ENCODE measurements at places on chromosomes 16 and 17.

- DNase-seq = no peak
Measured at GRCh38 chr17:34926661-34927060, 34.6 kb downstream of the CCT6B start.

- DNase-seq = no peak
Measured at GRCh38 chr17:41448506-41448905, 7.7 kb upstream of the KRT38 start.

- no peak for DNase-seq
Measured at GRCh38 chr17:1143573-1143972, 36.2 kb downstream of the ABR start.

DNA sequence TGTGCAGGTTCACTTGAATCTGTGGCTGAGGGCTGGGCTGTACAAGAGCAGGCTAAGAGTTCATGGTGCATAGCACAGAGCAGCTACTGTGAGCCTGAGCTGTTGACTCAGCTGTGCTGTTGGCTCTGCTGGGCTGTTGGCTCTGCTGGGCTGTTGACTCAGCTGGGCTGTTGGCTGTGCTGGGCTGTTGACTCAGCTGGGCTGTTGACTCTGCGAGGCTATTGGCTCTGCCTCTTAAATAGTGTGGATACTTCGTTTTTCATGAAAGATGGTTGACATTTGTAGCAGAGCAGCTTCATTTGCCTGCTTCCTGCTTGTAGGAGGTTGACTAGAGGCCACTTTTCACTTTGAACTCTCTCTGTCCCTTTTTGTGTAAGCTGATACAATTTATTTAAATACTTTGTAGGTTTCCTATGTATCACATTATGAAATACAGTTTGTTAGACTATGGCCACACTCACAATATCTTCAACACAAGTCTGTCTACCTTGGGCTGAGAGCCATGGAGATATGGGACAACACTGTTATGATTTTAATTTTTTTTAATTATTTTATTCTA is 40.3 kb upstream of the CCNF start:
- no peak for DNase-seq

DNA sequence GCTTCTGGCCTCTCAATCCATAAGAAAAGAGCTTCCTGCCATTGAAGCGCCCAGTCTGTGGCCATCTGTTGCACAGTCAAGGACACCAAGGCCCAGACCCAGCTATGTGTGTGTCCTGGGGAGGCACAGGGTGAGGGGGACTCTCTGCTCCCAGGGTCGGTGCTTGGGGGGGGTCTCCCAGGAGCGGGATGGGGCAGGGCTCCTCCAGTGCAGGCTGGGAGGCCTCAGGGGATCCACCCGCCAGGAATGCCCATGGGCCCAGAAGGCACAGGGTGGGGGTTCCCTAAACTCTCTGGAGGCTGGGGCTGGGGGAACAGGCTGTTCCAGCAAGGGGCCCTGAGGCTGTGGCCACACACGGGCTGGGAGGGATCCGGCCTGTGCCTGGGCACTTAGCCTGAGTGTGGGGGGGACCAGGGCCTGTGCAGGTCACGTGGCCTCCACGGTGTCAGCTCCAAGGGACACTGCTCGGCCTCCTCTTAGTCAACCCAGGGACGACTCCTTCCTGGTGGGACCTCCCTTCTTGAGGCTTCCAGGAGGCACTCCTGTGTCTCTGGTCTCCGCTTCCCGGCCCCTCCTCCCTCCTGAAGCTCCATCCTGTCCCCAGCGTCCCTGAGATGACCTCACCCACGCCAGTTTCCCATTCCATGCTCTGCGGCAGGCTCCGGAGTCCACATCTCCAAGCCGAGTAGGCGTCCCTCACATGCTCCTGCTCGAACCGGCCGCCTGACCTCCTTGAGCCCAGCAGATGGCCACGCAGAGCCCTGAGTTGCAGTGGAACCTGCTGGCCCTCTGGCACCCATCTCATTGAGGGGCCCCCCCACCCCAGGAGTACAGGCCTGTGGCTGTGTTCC is 23.1 kb upstream of the BAHCC1 start:
- no peak for DNase-seq

GRCh38 chr17:55664287-55664686 is 58.4 kb downstream of the TMEM100 start:
- peak; percentile 23 for DNase-seq

GRCh38 chr17:42422958-42423712 is at the start of gene CAVIN1:
CAVIN1 (minus strand) TSS chr17:42423256; CDS start chr17:42423097, 159 bp downstream.
- DNase-seq = no peak

- no peak for DNase-seq
Measured at GRCh38 chr16:88595921-88596320, 25.7 kb downstream of the ZC3H18 start.

DNA sequence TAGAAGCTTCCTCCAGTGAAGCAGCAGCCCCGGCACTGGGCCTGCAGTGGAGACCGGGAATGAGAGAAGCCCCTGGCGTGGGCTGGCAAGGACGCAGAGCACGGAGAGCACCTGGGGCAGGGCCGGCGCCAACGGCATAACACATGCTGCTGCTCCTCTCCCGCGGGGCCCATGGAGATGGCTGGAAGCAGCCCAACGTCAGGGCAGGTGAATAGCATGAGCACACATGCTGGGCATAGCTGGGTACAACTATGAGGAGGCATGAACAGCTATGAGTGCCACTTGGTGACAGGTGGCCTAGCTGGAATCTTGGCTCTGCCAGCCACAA is 46.4 kb downstream of the IRF8 start:
- no peak for DNase-seq

DNA sequence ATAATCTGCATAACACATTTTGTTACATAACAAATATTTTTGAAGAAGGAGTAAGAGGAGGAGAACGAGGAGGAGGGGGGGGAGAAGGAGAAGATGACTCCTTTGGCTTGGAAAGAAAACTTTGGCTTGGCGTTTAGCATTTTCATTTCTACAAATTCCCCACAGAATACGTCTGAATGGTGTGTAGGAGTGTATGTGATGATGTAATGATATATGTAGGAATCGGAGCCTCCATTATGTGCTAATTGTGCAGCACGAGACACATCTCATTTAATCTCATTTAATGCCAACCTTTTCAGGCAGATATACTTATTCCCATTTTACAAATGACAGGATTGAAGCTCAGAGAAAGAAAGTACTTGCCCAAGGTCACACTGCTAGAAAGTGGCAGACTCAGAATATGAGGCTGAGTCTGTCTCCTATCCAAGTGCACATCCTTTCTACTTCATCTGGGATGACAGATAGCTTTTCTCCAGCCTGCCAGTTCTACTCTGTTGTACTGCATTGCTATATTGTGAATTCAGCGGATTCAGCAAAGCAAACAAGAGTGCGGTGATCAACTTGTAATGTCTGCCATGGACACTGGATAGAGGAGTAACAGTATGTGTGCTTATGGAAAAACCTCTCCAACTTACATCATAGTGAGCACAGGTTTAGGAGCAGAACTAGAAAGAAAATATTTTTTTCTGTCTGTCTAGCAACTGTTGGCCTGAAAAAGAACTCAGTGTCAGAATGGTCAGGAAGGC is 10.4 kb upstream of the SLC47A2 start:
- DNase-seq = no peak

DNA sequence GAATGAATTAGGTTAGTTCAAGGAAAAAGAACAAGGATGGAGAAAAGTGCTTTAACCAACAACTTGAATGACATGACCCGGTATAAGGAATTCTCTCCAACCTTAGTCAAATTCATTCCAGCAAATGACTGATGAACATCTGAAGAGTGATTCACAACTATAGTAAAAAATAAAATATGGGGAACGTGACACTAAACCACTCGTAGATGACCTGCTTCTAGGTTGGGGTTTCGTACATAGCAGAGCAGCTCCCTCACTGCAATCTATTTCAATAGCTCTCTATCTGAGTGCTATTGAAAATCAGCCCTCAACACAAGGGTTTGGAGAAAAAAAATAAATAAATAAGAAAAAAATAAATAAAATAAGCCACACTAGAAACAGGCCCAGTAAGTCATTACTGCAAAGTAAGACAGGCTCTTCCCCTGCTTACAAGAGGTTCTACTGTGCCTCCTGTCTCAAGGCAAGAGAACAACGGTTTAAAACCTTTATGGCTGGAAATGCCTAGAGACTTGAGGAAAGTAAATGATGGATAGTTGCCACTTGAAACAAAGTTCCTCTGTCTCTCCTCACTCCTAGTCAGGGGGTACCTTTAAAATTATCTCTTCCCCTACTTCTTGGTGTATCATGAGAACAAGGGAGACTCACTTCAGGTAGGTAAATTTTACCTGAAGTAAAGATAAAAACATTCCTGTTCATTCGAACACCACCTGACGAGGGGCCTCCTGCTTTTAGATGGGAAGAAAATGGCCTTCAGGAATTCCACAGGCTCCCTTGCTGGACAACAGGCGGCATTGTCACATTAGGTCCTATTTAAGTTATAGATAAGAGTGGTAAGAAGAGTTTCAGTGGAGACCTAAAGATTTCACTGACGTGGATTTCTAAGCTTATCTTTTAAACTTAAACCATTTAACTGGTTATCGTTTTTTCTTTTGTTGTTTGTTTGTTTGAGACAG is 20.5 kb downstream of the COG7 start:
- no peak for DNase-seq

- DNase-seq = no peak
Measured at GRCh38 chr17:57550016-57550415, 195.1 kb downstream of the CCDC182 start.

- no peak for DNase-seq
Measured at GRCh38 chr17:7213895-7214299, 5.7 kb downstream of the DLG4 start.

DNA sequence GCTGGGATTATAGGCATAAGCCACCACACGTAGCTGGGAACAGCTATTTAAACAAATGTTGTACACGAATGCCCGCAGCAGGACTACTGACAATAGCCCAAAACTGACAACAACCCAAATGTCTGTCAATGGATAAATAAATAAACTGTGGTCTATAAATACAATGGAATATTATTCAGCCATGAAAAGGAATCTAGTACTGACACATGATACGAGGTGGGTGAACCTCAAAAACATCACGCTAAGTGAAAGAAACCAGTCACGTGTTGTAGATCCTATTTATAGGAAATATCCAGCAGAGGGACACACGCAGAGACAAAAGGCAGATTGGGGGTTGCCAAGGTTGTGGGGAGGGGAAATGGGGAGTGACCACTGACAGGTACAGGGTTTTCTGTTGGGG is 390.0 kb upstream of the TNRC6C start:
- DNase-seq = no peak

DNA sequence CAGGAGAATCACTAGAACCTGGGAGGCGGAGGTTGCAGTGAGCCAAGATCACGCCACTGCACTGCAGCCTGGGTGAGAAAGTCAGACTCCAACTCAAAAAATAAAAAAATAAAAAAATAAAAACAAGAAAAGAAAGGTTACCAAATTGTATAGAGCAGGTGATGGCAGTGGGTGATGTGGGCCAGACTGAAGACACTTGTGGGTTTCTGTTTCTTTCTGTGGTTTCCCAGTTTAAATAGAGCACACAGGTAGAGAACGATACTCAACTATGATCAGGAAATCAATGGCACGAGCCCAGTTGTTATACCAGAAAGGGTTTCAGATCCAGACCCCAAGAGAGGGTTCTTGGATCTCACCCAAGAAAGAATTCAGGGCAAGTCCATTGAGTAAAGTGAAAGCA is 32.6 kb downstream of the NUBP1 start:
- DNase-seq = peak; percentile 62

GRCh38 chr16:12704492-12705111 is 99.1 kb downstream of the CPPED1 start:
- DNase-seq = no peak

DNA sequence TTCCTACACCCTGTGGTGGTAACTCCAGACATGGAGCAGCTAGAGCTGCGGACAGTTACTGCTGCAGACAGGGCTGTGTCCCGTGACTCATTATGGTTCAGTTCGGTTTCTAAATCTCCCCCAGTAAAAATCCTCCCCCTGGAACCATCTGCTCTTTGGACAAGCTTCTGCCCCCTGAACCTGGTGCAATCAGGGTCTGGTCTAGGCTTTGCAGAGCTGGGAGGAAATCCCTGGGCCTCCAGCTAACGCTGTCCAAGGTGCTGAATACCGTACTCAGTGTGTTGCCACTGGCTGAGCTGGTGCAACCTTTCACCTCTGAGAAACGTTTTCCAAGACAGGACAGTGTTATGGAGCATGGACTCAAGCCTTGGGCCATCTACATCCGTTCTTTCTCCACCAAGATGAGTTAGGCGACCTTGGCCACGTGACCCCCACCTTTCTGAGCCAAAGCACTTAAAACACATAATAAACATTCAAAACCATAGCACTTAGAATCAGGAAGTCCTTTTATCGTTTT is 142.0 kb downstream of the CPPED1 start:
- no peak for DNase-seq

DNA sequence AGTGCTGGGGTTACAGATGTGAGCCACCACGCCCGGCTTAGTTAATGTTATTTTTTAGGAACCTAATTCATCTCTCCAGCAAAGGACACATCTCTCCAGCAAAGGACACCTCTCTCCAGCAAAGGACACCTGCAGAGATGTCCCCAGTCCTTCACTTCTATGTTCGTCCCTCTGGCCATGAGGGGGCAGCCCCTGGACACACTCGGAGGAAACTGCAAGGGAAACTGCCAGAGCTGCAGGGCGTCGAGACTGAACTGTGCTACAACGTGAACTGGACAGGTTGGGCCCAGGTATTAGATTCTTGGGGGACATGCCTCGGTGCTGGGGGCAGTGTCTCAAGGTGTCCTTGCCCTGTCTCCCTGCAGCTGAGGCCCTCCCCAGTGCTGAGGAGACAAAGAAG is 4.7 kb downstream of the PFAS start:
- DNase-seq = no peak

GRCh38 chr17:64155751-64156544 is 26.0 kb upstream of the ERN1 start:
- no peak for DNase-seq

GRCh38 chr17:45302649-45303173 is 14.1 kb downstream of the MAP3K14 start:
- no peak for DNase-seq

- DNase-seq = no peak
Measured at GRCh38 chr16:19212059-19212458, 44.0 kb downstream of the SYT17 start.

DNA sequence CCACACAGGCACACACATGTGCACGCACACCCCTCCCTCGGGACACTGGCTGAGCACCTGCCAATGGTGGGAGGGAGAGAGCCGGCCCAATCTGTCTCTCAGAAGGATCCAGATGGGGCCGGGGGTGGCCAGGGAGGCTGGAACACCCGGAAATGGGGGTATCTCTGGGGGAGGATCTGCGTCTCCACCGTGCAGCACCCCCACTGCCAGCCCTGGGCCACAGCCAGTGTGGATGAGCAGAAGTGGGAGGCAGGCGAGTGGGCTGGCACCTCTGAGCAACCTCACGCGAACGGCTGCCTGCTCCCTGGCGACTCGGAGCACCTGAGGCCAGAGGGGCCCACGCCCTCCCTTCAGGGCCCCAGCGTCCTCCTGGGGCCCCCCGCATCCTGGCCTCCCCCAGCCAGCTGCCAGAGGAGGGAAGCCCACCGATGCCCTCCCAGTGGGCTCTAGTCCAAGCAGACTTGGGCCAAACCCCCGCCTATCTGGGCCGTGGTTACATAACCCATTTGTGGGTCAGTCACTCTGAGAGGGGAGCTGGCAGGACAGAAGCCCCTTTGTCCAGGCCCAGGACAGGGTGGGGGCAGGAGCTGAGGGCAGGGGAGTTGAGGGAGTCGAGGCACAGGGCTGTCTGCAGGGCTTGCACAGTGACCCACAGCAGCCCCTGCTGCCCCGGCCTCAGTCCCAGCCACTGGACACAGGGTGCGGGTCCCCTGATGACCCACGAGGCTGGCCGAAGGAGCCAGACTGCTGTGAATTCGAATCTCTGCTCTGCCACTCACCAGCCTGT is 5.6 kb downstream of the CASKIN1 start:
- DNase-seq = no peak

Measured in GM19239 (cell line).